ENCODE measurements at places on chromosomes 1 and 21. TPM values are rescaled to one million over a fixed set of nuclear protein-coding genes. Genes with fewer than 3 reads are reported as not detected.

KDM5B gene
- total RNA-seq: 77.7 TPM

DNA sequence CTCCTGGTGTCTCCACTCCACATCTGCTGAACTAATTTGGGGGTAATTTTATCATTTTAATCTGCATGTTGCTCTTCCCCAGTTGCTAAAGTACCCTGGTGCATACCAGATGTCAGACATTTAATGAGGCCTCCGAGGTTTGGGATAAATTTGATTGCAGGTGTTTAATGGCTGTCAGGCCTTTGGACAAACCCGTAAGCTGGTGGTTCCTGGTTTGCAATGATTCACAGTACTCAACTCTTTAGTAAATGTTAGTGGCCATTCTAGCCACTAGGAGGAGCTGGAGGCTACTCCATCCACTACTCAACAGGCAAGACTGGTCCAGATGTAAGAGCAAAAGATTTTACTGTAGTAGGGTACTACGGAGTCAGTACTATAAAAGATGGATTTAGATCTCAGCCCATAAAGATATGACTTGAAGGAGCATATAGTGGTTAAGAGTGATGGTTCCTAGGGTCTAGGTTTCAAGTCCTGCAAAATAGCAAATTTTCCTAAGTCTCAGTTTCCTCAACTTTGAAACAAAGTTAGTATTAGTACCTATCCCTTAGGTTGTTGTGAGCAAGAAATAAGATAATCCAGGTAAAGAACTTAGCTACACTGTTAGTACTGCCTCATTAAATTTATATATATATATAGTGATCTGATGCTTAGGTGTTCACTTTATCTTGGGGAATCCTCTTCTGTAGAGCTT, 132.8 kb downstream of the SNX7 start:
- peak; percentile 33 for DNase-seq

RGS4 gene
- not detected for total RNA-seq

OPRD1 gene
- not detected for total RNA-seq

CRP gene
- not detected for total RNA-seq

GRCh38 chr1:102790997-102791396, 317.3 kb downstream of the COL11A1 start:
- DNase-seq: no peak

DNA sequence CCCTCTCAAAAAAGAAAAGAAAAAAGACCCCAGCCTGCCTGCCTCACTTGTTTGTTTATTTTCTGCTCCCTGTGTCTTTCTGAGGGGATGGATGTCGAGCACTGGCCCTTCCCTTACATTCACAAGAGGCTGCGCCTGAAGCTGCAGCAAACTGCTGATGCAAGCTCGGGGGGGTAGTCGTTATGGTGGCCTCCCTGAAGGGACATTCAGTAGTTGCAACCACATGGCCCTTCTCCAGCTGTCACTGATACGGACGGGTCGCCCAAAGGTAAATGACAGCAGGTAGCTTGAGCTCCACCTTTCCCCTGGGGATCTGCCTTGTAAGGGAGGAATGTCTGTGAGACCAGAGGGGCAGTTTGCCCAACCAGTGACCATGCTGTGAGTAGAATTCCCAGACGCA, 17.7 kb downstream of the PLEKHM2 start:
- no peak for DNase-seq

DNAJC28 gene
- total RNA-seq: 0.17 TPM

AUNIP gene
- total RNA-seq: not detected

GRCh38 chr1:112923959-112924349, 32.0 kb downstream of the SLC16A1 start:
- DNase-seq: no peak

GRCh38 chr1:30889511-30889910, 19.0 kb downstream of the SDC3 start:
- no peak for DNase-seq

DRAXIN gene
- total RNA-seq: not detected

SAMD13 gene
- not detected for total RNA-seq

DNA sequence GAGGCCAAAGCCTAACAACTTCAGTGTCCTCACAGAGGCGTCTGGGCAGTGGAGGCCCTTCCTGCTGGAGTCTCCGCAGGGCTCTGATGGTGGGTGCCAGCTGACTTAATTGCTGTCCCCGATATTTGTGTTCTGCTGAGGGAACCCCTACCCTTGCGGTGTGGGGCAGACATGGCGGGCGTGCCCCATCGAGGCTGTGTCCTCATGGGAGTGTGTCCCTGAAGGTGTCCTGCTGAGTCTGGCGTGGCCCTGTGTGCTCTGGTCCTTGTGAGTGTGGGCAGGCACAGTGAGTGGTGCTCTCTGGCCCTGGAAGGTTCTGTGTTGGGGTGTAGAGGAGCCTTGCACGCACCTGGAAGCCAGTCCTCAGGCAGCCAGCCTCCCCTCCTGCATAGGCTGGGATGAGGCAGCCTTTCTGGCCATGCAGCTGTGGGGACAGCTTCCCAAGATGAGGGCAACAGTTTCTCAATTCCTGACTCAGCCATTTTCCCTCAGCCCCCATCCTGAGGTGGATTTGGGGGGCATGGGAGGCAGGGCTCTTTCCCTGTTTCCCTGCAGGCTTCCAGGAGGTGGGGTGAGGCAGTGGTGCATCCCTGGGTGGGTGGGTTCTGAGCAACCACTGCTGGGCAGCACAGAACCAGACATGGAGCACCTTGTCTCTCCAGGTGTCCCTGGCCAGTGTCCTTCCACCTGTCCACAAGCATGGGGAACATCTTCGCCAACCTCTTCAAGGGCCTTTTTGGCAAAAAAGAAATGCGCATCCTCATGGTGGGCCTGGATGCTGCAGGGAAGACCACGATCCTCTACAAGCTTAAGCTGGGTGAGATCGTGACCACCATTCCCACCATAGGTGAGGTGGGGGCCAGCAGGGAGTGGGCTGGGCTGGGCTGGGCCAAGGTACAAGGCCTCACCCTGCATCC, 6.5 kb downstream of the C1orf35 start:
- DNase-seq: no peak

DNA sequence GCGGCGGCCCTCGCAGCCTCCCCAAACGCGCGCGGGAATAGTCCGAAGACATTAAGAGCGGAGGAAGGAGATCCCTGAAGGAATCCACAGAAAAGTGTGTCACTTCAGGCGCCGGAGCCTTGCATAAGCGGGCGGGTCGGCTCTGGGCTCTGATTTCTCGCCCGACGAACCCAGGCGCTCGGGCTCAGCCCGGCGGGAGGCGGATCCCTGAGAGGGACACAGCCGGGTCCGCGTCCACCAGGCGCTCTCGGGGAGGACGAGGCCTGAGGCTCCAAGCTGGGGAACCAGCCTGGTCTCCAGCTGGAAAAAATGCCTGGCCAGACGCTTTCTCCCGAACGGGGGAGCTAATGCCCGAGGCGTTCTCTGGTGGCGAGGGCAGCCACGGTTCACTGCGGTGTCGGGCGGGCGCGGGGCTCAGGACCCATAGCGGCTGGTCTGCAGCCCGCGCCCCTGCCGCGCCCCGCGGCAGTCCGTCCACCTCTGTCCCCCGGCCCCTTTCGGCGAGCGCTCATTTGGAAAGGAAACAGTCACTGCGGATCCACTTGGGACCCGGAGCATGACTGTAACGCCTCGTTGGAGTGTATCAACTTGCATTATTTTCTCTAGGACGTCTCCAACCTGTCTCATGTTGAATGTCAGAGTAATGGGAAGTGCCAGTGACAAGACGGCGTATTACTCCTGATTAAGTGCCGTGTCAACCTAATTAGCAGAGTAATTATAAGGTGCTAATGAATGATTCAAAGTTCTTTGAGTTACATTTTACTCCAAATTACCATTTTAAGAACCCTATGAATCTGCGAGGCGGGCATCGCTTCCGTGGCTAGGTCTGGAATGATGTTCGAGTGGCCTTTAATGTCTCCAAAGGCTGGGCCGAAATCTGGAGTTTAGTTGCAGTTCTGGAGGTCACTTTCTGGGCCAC, 1.6 kb upstream of the BARHL2 start:
- DNase-seq: no peak

CFHR3 gene
- total RNA-seq: not detected

GRCh38 chr1:245448975-245449431, 294.2 kb downstream of the KIF26B start:
- no peak for DNase-seq

DNA sequence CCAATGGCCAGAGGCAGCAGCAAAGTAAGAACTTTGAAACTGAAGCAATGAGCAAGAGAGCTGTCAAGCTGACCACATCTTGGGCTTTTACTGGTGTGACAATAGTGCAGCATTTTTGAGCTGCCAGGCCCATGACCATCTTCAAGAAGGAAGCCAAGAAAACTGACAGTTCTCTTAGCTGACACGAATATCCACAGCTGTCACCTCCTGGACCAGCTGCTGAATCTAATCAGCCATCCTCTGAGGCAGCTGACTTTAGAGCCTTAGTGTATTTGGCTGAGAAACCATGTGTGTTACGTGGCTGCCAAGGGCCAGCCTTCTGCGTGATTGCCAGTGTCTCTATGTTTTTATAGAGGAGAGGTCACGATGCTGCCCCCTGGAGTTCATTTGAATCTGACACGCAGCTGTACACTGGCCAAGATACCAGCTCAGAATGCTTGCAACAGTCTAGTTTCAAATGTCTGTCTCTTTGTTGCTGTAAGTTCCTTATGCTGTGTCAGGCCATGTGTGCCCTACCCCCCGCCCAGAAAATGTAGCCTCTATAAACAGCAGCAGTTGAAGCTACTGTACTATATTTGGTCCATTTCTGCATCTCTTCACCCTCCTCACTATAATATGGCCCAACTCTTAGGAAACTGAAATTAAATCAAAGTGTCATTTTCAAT, 39.7 kb downstream of the PALMD start:
- peak; percentile 65 for DNase-seq

UBL4B gene
- not detected for total RNA-seq

- DNase-seq: no peak
These were observed 137.1 kb downstream of the CAMTA1 start for GRCh38 chr1:6922096-6922931.

DNA sequence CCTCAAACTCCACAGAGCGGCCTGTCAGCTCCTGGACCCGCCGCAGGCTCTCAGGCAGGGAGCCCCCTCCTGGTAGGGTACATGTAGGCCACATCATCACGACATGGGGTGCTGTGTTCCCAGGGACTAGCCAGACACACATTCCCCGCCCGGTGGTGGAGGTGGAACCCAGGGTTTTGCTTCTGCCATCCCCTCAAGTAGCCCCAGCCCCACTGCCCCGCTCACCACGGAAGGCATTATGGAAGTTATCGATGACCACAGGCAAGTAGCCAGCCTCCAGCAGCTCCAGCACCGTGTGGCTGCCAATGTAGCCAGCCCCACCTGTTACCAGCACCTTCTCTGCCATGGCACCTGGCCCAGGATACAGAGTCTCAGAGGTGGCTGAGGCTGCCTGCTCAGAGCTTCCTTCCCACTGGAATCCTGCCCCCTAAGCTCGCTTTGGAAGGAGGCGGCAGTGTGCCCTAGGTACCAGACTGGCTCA, 1.9 kb downstream of the GALE start:
- no peak for DNase-seq

NECTIN4 gene
- not detected for total RNA-seq

SYDE2 gene
- 1.3 TPM for total RNA-seq

- DNase-seq: no peak
These were observed 31.1 kb downstream of the PADI6 start for GRCh38 chr1:17403081-17403480.

- DNase-seq: no peak
These were observed 26.0 kb upstream of the BCL9 start for GRCh38 chr1:147515045-147515869.

- DNase-seq: peak; percentile 59
These were observed 30.2 kb upstream of the ATP5PO start for GRCh38 chr21:33945652-33946270.

DNA sequence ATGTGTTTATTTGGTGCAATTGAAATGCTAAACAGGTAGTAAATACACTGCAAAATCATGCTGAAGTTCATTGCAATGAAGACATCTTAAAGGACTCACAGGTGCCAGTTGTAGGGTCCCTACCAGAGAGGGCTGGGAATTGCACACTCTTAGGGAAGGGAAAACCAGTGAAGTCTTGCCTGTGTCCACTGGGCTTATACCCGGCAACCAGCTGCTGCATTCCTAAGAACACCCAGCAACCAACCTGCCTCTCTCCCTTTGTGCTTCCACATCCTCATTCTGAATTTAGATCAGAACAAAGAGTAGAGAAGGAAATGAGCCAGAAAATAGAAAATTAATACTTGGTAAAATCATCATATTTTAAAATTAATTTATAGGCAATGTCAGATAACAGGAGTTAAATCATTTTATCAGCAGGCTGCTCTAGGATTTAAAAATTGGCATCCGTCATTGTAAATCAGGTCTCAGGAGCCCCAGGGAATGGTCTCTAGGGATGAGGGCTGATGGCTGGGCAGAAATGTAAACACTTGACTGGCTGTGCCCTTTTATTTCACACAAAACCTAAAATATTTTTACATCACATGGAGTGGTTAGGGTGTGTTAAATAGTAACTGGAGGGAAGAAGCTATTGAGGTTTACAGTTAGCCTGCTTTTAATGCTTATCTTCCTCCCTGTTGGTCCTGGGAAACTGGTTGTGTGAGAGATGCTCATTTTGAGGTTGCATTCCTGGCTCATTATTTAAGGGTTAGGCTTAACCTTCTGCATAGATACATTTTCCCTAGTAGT, 31.3 kb downstream of the PTGFRN start:
- no peak for DNase-seq

- no peak for DNase-seq
These were observed 107.8 kb downstream of the SIK1 start for GRCh38 chr21:43318841-43319781.

C4BPB gene
- total RNA-seq: 0.72 TPM

- DNase-seq: no peak
These were observed 33.0 kb downstream of the CACHD1 start for GRCh38 chr1:64502931-64503330.

- DNase-seq: no peak
These were observed 181.0 kb downstream of the DISC1 start for GRCh38 chr1:231807541-231807940.

DNA sequence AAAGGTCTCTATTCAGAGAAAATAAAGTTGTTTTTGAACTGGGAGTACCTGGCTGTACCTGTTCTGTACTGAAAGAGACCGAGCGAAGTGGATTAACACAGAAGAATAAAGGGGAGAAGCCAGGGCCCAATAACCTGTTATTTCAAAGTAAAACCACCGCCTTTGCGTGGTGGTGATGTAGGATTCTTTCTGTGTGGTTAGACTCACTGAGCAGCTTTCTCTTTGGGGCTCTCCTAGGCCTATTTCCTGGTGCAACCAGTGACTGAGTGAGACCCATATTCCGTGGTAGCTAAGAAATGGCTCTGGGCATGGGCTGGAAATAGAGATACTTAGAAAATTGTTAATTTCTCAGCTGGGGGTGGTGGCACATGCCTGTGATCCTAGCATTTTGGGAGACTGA, 99.9 kb downstream of the XCL2 start:
- DNase-seq: no peak

DNA sequence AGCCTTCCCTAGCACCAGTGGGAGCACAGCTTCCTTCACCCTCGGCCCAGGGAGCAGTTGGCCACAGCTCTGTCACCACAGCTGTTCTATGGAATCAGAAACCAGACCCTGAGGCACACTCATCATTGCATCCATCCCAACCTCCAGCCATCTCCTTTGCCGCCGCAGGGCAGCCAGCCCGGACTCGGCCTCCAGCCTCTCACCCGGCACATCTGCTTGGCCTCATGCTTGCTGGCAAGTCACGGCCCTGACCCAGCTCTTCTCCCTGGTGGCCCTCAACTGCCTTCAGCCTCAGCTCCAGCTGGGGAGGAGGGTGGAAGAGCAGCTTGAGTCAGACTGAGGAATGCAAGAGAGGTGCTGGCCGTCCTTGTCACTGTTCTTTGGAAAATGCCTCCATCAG, 59.8 kb downstream of the TOR1AIP2 start:
- no peak for DNase-seq

PGBD5 gene
- total RNA-seq: not detected

LY9 gene
- 105 TPM for total RNA-seq
